ENCODE measurements at places on chromosomes 1 and 21.

GRCh38 chr1:116495535-116495934, 75.3 kb downstream of the CD58 start:
- DNase-seq: no peak

GRCh38 chr1:56257726-56258125, 321.6 kb downstream of the PLPP3 start:
- no peak for DNase-seq

- no peak for DNase-seq
Measured at GRCh38 chr1:231776010-231776756, 149.6 kb downstream of the DISC1 start.

DNA sequence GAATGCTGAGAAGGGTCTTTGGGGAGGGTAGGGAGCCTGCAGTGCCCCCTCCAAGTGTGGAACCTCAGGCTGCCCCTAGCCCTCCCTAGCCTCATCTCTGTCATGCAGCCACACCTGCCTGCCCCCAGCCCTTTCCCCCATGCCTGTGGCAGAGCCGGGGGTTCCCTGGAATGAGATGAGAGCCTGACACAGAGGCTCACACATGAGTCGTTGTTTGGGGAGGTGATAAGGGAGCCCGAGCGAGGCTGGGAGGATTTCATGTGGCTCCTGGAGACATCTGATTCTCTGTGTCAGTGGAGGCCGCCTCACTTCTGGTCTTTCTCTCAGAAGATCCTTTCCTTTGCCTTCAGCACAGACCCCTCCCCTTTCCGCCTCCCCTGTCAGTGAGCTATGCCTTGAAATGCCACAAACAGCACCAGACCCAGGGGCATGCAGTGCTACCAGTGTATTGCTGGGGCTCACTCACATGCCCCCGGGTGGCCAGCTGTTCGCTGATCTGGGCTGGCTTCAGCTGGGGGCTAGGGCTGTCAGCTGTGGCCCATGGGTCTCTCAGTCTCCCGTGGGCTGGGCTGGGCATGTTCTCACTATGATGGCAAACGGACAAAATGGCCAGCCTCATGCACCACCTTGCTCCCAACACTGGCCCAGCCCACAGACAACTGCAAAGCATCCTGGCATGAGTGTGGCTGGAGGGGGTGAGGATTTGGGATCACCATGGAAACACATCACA, 102.6 kb downstream of the AJAP1 start:
- DNase-seq: no peak

DNA sequence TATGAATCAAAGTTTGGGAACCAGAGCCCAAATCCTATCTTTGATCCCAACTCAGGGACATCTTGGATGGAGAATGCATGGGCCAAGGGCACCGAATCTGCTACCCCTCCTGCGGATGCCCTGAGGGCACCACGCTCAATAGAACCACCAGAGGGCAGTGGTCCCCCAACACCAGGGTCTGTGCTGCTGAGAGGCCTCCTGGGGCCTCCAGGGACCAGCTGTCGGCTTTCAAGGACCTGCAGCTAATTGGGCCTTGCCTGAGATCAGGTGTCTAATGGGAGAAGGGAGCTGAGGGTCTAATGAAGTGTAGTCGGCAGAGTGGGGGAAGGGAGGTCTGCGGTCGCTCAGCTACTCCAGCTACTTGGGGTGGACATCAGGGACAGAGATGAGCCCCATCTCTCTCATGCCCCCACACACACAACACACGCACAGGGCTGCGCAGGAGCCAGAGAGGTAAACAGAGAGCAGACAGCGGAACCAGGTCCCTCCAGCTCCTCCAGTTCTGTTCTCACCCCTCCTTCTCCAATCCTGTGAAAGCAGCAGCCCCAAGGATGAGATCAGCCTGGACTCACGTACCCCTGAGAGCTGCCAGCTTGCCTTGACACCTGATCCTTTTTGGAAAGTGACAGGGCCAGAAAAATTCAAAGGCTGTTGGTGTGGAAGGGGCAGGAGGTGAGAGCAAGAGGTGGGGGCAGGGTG, 34.9 kb upstream of the PPP1R15B start:
- no peak for DNase-seq

DNA sequence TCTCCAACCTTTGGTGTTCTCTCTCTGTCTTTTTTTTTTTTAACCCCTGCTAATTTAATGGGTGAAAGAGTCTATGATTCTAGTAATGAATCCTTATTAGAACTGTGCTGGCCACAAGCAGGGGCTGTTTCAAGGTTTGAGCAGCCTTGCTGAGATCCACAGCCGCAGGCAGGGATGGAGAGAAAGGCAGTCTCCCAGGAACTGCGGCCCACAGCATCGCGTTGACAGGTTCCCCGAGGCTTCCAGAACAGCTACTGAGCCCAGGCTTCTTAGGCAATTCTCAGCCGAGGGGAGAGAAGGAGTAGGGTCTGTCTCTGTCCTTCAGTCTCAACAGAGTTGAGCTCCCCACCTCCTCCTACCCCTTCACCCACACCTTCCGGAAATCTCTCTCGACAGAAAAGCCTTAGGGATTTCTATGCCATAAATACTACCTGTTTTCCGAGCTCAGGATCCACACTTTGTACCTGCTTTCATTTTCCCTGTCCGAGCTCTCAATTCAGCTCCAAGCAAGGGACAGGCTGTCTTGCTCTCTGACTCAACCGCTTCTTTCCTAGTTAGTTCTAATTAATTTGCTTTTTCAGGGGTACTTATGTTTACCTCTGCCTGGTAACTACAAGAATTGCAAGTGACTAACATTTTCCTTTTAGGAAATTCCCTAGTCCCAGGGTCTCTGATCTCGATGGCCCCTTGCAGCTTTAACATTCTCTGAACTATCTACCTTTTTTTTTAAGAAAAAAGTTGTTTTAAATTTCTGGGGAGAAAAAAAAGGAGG, 6.7 kb upstream of the CASZ1 start:
- no peak for DNase-seq

- DNase-seq: no peak
Measured at GRCh38 chr1:98045767-98046641, 125.2 kb upstream of the DPYD start.

GRCh38 chr1:95073446-95073845, 695 bp upstream of the ALG14 start:
- no peak for DNase-seq

- no peak for DNase-seq
Measured at GRCh38 chr1:234777856-234778220, 167.9 kb upstream of the IRF2BP2 start.

GRCh38 chr1:12345350-12346217, 115.8 kb downstream of the VPS13D start:
- DNase-seq: no peak

GRCh38 chr1:238772322-238772721, 614.0 kb upstream of the CHRM3 start:
- no peak for DNase-seq

DNA sequence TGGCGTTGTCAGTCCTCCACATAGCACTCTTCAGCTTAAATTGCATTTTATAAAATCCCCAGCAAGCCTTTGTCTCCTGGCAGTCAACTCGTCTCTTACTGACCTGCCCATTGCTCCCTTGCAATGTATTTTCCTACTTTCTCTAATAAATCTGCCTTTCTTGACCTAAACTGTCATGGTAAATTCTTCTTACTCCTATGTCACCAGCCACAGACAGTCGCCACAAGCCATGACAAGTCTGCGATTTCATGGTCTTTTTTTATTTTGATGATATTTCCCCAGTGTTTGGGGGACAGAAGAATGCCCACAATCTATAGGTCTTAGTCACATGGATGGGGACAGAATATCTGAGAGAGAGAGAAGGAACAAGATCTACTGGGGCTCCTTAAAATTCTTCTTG, 8.4 kb downstream of the IFNAR2 start:
- DNase-seq: no peak

DNA sequence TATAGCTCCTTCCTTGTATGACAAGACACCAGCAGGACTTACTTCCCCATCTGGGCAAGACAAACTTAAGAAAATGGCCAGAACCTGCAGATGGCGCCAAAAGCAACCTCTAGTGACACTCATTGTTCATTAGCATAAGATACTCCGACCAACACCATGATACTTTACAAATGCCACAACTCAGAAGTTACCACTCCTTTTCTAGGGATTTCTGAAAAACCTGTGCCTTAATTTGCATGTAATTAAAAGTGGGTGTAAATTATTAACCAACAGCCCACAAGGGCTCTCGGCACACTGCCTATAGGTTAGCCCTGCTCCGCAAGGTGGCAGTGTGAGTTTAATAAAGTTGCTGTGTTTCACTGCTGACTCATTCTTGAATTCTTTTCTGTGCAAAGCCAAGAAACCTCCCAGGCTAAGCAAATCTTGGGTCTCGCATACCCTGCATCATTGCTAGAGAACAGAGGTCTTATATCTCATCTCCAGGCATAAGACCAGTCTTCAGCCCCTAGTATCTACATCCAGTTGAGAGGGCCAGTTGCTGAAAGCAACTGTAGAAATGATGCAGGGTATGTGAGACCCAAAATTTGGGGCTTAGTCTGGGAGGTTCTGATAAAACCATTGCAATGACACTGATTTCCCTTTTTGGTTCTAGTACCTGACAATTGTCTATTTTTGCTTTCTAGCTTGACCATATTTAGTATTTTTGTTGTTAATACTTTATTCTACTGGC, 86.4 kb downstream of the FAF1 start:
- DNase-seq: peak; percentile 21

- no peak for DNase-seq
Measured at GRCh38 chr1:90838720-90839119, 121.6 kb upstream of the BARHL2 start.

- DNase-seq: no peak
Measured at GRCh38 chr1:227315629-227316346, 2.5 kb downstream of the CDC42BPA start.

DNA sequence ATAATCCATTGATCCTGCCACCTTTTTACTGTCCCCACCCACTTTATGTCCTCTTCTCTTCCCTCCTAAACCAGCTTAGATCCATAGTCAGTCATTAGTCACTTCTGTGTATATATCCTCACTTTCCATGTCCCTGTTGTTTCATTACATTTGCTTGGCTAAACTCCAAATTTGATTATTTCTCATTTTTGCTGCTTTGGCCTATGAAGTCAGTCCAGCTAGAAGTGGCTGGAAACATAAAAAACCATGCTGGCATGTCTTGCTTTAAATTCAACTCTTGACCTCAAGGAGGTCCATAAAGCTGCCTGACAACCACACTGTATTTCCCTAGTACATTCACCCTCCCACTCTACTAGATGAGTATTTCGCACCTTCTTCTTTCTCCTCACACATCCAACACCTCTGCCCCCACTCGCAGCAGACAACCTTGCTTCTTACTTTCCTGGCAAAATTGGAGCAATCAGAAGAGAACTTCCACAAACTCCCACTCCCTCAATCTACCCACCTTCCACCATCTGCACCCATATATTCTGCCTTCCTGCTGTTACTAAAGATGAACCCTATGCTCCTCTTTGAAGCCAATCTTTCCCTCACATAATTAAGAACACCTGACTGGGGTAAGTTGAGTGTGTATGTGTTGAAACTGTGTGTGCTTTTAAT, 72.1 kb downstream of the ZNF648 start:
- DNase-seq: no peak

DNA sequence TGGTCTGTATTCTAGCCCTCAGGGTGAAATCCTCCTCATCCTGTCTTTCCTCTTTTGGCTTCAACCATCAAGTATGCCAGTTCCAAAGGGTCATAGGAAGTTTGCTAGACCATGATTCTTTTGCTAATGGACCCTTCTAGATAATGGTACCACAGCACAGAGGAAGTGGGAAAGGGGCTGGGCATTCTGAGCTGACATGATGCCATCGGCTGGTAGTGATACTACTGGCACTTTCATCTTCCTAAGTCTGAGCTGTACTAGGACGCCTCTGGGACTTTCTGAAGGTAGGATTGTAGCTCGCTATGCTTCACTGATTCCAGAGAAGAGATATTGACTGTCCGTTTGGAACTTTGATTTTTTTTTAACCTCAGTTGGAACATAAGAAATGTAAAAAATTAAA, 11.4 kb downstream of the FASLG start:
- DNase-seq: no peak

DNA sequence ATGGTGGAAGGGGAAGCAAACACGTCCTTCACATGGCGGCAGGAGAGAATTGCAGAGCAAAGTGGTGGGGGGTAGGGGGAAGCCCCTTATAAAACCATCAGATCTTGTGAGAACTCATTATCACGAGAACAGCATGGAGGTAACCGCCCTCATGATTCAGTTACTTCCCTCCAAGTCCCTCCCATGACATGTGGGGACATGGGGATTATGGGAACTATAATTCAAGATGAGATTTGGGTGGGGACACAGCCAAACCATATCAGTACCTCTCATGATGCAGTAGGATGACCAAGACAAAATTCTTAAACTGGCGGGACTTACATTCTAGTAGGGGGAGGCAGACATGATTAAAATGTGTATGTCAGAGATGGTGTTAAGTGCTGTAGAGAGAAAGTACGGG, 38.8 kb downstream of the WNT4 start:
- DNase-seq: no peak

GRCh38 chr1:206719169-206719839, 34.6 kb downstream of the MAPKAPK2 start:
- no peak for DNase-seq

- DNase-seq: no peak
Measured at GRCh38 chr1:229664133-229664689, 38.2 kb downstream of the URB2 start.

- DNase-seq: no peak
Measured at GRCh38 chr1:20697563-20697962, 20.2 kb downstream of the KIF17 start.

DNA sequence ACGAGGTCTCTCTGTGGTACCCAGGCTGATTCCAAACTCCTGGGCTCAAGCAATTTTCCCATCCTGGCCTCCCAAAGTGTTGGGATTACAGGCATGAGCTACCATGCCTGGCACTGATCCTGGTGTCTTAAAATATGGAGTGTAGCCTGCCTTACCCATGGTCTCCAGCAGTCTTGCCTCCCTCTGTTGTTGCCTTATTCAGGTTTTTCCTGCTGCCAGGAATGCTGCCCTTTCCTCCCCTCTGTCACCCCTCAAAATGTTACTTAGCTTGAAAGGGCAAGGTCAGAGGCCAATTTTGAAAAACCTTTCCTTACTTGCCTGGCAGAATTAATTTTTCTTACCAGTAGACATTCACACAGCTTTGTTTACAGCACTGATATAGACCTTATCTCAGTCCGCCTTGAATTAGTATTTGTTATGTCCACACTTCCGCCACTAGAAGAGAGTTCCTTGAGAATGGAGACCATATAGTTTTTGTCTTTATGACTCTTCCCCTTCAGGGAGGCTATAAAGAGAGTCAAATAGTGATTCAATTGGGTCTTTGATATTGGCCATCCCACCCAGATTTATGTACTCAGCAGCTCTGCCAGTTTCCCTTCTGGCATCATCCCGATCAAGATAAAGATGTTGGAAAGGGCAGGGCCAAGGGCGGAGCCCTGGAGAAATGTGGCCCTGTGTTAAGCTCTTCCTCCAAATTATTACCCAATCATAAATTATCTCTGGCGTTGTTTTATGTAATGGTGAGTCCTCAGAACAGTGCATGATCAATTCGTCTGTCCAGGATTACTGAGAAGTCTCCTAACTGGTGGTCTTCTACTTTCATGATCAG, 38.8 kb downstream of the C1orf21 start:
- no peak for DNase-seq

GRCh38 chr21:41167348-41168342, at the start of gene BACE2:
Gene BACE2 (plus strand): TSS chr21:41168160. CDS start chr21:41168264, 104 bp downstream.
- DNase-seq: no peak

- DNase-seq: no peak
Measured at GRCh38 chr1:32405672-32406467, 11.6 kb upstream of the BSDC1 start.
